GM18507 (cell line): ENCODE measurements at places on chromosomes 7 and 10.
A peak's percentile ranks its signal among the peaks of the same experiment; 100 is the strongest.

DNA sequence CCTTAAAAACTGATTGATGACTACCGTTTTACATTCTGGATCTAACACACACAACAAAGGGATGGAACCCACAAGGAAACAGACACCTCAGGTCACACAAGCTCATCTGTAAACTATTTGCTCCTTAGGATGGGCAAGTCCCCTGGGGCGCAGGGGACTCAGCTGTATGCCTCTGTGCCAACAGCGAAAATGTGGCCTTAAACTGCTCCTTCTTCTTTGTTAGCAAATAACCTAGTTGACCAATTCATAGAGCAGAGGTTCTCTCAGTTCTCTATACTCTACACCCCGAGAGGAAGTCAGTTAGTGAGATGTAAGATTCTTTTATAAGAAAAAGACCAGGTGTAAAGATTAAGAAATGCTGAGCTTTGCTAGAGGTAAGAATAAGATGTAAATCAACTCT, 181.9 kb upstream of the PRSS58 start:
- no peak for DNase-seq

GRCh38 chr10:14945108-14945507, 8.8 kb downstream of the DCLRE1C start:
- DNase-seq = no peak

GRCh38 chr10:30435073-30435422, 1.1 kb downstream of the MAP3K8 start:
- no peak for DNase-seq

DNA sequence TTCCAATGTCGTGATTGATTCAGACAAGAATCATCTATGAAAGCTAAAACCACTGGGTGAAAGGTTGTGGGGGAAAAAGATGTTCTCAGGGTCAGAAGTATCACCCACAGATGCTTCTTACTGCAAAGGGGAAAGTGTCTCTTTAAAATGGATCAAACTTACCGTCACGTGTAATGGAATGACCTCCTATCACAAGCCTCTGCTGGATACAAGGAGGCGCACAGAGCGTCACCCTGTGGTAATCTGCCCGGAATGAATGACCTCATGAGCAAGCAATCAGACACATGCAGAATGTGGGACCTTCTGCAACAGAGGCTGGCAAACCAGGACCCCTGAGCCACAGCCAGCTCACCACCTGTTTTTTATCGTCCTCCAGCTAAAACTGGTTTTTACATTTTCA, 33.0 kb downstream of the WIPF3 start:
- no peak for DNase-seq

DNA sequence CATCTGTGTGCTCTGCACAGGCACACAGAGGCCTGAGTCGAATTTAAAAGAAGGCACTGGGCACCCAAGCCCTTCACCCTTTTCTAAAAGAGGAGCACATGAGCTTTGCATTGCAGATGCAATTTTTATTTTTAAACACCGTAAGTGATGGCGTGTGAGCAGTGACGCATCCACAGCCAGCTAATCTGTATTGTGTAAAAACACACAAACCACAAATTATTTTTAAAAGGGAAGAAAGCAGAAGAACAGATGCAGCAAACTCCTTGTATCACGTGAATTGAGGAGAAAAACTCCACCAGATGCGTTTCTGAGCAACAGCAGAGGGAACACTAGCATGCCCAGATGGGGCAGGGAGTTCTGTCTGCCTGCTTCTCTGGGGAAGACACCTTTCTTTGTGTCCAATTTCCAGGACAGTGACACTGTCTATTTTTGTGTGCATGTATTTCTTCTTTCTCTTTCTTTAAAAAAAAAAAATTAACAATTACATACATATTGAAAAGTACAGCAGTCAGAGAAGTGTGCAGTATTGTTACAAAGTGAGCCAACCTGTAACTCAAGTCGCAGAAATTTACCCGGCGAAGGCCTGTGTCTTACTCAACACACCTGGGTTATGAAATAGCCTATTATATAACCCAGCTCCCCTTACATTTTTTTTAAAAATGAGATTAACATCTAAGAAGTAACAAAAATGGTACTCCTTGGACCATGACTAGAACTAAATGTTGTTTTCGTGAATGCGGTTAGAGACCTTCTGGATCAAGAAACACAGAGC, 39.2 kb downstream of the EEPD1 start:
- DNase-seq = no peak

DNA sequence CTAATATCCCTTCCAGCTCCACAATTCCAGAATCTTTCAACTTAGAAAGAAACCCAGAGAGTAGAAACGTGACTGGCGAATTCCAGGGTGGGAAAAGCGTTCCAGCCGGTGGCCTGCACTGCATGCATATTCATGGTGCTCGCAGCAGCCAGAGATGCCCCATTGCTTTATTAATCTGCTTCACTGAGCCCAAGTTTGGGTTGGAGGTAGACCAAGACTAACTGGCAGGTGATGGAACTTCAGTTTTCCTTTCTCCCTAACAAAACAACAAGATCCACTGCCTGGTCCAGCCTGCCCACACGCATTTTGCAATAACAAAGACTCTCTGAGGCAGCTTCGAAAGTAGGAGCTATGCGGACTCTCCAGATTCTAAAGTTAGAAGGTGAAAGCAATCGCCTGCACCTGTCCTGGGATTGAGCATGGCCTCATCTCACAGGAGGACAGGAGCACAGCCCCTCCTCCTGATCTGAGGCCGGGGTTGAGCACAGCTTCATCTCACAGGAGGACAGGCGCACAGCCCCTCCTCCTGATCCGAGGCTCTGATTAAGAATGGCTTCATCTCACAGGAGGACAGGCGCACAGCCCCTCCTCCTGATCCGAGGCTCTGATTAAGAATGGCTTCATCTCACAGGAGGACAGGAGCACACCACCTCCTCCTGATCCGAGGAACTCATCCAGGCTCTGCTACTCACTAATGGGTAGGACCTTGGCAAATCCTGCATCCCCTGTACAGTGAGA, 127.8 kb upstream of the LANCL2 start:
- no peak for DNase-seq

DNA sequence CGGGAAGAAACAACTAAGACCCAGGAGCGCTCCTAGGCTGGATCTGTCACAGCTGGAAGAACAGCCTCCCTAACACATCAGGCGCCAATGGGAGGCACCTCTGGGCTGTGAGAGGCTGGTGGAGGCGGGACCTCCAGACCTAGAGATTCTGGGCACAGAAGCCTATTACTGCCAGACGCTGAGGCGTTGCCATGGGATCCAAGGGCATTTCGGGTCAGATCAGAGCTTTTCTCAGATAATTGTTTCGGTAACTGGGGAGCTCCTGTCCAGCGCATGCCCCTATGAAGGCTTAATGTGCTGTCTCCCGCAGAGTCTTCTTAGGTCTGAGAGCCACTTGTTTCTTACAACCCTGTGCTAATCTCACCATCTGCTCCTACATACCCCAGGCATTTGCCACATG, 339.2 kb downstream of the ZNF716 start:
- DNase-seq = no peak

- peak; percentile 23 for DNase-seq
Observed at GRCh38 chr10:91006001-91006751, 85.3 kb upstream of the ANKRD1 start.

DNA sequence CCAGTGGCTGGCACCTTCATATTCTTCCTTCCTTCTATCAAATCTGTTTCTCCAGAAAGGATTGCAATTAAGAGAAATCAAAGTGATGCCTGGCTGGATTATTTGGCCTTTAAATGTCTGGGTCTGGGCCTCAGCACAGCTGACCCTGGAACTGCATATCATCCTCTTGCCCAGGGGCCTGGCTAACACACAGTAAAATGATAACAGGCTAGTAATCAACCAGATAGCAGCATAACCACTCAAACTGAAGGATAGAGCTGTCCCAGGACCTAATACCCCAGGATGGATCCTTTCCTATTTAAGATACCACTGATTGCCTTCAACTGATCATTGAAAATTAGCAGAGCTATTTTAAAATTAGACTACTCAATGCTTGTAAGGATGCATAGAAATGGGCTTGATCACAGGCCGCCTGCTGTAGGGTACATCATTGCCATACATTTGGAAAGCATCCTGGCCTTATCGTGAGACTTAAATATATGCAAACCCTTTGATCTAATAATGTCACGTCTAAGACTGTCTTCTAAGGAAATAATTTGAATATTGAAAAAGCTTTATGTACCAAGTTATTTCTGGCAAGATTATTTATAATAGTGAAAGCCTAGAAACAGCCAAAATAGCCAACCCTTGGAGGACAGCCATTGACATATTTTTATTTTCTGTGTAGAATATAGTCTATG, 144.0 kb upstream of the CHST15 start:
- DNase-seq = no peak

DNA sequence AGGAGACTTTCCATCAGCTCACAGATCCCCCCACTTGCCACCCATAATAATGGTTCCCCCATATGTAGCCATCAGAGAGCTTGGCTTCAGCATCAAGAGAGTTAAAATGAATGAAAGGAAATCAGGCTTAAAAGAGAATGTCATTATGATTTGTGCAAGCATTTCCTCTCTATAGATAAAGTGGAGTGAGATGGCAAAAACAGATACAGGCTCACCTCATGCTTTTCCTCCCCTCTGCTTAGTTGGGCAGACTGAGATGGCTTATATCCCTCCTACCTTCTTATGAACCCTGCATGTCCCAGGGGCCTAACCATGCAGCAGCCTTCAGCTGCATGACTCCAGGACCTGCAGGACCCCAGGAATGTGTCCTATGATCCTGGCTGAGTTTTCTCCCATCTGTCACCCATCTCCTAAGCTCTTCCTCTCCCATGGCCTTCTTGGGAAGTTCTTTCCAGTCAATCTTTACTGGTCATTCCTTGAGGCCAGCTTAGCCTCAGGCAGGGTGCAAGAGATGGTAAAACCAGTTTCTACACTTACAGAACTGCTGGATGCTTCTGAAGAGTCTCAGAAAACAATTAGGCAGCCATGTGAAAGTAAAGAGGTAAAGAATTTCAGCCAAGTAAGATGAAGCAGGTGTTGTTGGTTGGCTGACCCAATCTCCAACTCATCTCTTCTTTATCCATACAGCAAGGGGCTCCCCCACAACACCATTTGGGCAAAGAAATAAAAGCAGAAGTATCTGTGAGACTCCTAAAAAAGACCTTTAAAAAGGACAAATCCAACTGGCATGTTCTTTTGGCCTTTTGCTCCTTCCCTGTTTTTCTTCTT, 159.7 kb downstream of the RTKN2 start:
- no peak for DNase-seq
